GM12878 (cell line): ENCODE measurements at places on chromosomes 5 and 9. TPM values are rescaled to one million over a fixed set of nuclear protein-coding genes. Genes with fewer than 3 reads are reported as not detected.

- no peak for DNase-seq
- no peaks in the 10 kb centered on the region for H3K4me1 ChIP-seq
- H3K4me3 ChIP-seq: no peak overlapping the region
Measured at GRCh38 chr5:36279054-36279698, 22.5 kb downstream of the RANBP3L start.

DNA sequence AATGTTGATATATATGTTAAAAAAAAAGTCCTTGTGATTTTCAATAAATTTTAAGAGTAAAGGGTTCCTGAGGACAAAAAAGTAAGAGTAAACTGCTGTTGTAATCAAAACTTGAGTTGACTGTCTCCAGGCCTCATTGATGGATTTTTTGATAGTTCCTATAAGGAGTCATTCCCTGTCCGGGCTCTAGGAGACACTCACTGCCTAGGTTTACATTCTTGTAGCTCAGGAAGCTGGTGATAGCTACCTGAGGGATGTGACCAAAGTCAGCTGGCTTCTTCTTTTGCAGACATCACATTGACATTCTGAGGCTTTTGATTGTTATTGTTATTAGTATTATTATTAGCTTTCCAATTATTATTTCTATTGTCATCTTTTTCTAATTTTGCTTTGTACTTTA, 116.5 kb upstream of the FBXL7 start:
- no peaks in the 10 kb centered on the region for H3K4me1 ChIP-seq
- DNase-seq: no peak
- no peaks in the 10 kb centered on the region for H3K36me3 ChIP-seq
- H3K4me3 ChIP-seq: no peak overlapping the region

- no peaks in the 10 kb centered on the region for H3K4me1 ChIP-seq
- no peak overlapping the region for H3K27ac ChIP-seq
- no peak overlapping the region for H3K4me3 ChIP-seq
- no peak for DNase-seq
- H3K36me3 ChIP-seq: no peaks in the 10 kb centered on the region
Measured at GRCh38 chr5:52043543-52043942, 660.3 kb downstream of the ISL1 start.

GRCh38 chr9:68861436-68861835, 152.5 kb downstream of the PRKACG start:
- H3K27me3 ChIP-seq: no peaks in the 10 kb centered on the region
- no peak for DNase-seq
- no peaks in the 10 kb centered on the region for H3K36me3 ChIP-seq
- no peak overlapping the region for H3K27ac ChIP-seq
- H3K4me1 ChIP-seq: no peaks in the 10 kb centered on the region
- no peak overlapping the region for H3K4me3 ChIP-seq

- H3K27ac ChIP-seq: no peak overlapping the region
- H3K4me3 ChIP-seq: no peak overlapping the region
- H3K4me1 ChIP-seq: no peaks in the 10 kb centered on the region
- H3K36me3 ChIP-seq: no peaks in the 10 kb centered on the region
Measured at GRCh38 chr5:28046596-28046995, 1008.2 kb upstream of the CDH9 start.

GRCh38 chr5:154977409-154977808, 36.1 kb upstream of the KIF4B start:
- no peaks in the 10 kb centered on the region for H3K36me3 ChIP-seq
- H3K27ac ChIP-seq: no peak overlapping the region
- no peak overlapping the region for H3K4me3 ChIP-seq
- H3K27me3 ChIP-seq: no peaks in the 10 kb centered on the region

- H3K4me3 ChIP-seq: no peak overlapping the region
- no peaks in the 10 kb centered on the region for H3K36me3 ChIP-seq
- H3K27ac ChIP-seq: no peak overlapping the region
- no peaks in the 10 kb centered on the region for H3K27me3 ChIP-seq
Measured at GRCh38 chr5:65133477-65134110, 348.1 kb downstream of the ADAMTS6 start.

GRCh38 chr5:131795879-131796792, 681 bp downstream of the FNIP1 start:
- peak overlapping the region; percentile 93 for H3K27ac ChIP-seq
- peaks cover 6% of the 10 kb centered on the region for H3K4me1 ChIP-seq
- no peaks in the 10 kb centered on the region for H3K27me3 ChIP-seq
- H3K4me3 ChIP-seq: peak overlapping the region; percentile 86
- no peak for DNase-seq

GRCh38 chr9:78091731-78092130, 60.1 kb upstream of the GNAQ start:
- H3K4me1 ChIP-seq: no peaks in the 10 kb centered on the region
- H3K4me3 ChIP-seq: no peak overlapping the region
- no peak for DNase-seq
- H3K27ac ChIP-seq: no peak overlapping the region
- no peaks in the 10 kb centered on the region for H3K27me3 ChIP-seq

DNA sequence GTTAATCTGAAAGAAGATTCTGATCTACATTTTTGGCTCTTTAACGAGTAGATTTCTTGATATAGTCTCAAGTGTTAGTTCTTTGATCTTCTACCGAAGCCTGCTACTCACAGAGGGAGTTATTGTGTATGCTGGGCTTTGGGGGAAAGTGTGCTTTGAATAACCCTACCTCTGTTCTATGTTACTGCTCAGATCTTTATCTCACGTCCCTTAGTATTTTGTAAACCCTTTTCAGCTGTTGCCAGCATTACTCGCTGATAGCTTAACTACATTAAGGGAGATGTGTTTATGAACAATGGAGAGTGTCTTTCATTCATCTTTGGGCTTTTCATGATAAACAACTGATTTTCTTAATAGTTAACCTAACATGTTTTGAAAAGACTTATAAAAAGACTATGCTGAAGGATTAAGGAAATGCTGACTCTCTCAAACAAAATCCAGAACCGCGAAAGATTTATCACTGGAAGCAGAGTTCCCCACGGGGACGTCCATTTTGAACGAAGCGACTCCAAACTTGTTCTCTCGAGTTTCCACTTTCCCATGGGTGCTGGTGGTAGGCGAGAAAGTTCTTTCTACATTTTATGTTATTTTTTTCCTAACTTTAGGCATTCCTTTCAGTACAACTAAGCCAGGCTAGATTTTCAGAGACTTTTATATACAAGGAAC, 27.9 kb upstream of the ALDH1A1 start:
- no peaks in the 10 kb centered on the region for H3K4me1 ChIP-seq
- H3K27ac ChIP-seq: no peak overlapping the region
- no peak for DNase-seq
- no peaks in the 10 kb centered on the region for H3K27me3 ChIP-seq

- no peaks in the 10 kb centered on the region for H3K36me3 ChIP-seq
- no peak overlapping the region for H3K27ac ChIP-seq
- no peaks in the 10 kb centered on the region; the same call in 1 of the 2 replicates for H3K4me1 ChIP-seq
Measured at GRCh38 chr5:79509244-79509885, 4.6 kb downstream of the HOMER1 start.

DNA sequence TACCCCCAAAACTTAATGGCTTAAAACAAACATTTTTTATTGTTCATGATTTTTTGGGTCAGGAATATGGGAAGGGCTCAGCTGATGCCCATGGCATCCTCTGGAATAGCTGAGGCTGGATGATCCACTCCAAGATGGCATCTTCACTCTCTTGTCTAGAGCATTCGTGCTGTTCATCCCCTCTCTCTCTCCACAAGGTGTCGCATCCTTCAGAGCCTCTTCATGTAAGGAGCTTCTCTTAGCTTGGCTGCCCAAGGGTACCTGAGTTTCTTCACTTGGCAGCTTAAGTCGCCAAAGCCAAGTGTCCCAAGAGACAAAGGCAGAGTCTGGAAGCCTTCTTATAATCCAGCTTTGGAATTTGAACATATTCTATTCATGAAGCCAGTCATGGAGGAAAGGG, 294.7 kb downstream of the CHSY3 start:
- H3K36me3 ChIP-seq: no peaks in the 10 kb centered on the region
- no peak for DNase-seq
- no peaks in the 10 kb centered on the region for H3K4me1 ChIP-seq

The FBP1 gene
- total RNA-seq: 0.38 TPM in 1 of 2 replicates, not detected in the other

The TSSK1B gene
- not detected in 2 replicates for total RNA-seq

The ENTPD8 gene
- not detected in 2 replicates for total RNA-seq

The BAAT gene
- total RNA-seq: 0.16 and 0.26 TPM in 2 replicates

The IL13 gene
- not detected in 2 replicates for total RNA-seq

The TMEM161B gene
- 22.6 and 23.9 TPM in 2 replicates for total RNA-seq

The PDE6A gene
- total RNA-seq: not detected in 2 replicates

The NAA35 gene
- total RNA-seq: 24.4 and 25.7 TPM in 2 replicates
